Esophagus mucosa (tissue), 1 donor: ENCODE measurements at places on chromosomes 12 and 14. TPM values are rescaled to one million over a fixed set of nuclear protein-coding genes. Genes with fewer than 3 reads are reported as not detected.

DNA sequence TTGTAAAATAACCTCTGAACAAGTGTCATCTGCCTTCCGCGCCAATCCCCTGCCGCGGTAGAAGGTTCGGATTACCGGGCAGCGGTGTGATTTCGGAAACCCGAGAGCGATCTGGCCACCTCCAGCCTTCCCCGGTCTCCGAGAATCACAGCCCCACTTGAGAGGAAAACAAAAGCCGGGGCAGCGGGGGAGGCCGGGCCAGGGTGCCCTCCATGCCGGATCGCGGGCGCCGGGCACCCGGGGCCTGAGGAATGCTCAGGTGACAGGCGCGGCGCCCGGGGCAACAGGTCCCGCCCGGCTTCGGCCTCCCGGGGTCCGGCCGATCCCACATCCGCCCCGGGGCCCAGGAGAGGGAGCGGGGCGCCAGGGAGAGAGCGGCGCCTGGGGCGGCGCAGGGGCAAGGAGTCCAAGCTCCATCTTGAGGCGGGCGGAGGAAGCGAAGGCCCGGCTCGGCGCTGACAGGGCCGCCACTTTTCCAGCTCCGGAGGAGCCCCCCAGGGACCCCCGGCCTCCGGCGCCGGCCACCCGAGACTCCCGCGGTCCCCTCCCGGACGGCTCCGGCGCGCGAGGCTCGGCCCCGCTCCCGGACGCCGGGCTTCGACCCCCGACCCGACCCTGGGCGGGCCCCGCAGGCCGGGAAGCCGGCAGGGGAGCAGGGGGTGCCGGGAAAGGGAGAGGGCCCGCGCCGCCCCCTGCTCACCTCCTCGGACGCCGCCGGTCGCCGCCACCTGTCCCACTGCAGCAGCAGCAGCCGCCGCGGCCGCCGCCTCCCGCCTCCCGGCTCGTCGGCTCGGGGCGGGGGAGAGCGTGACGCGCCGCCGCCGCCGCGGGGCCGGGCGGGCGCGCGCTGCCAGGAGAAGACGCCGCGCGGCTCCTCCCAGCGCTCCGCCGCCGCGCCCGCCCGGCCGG is at the start of gene CLIP1:
CLIP1 (minus strand) TSS at position 849 of the 909 bp plus-strand sequence. CDS start 42,217 bp downstream, outside the sequence.
- ATAC-seq, result peak; percentile 72

- no peak for ATAC-seq
Measured at GRCh38 chr14:103391048-103391447, 5.8 kb downstream of the MARK3 start.

Gene PSMA6
- 188 TPM for total RNA-seq

Gene TCL1A
- total RNA-seq, result 0.40 TPM

Gene BATF
- total RNA-seq, result 0.84 TPM

Gene SAMD15
- 0.88 TPM for total RNA-seq
